ENCODE measurements at places on chromosomes 4 and X. TPM values are rescaled to one million over a fixed set of nuclear protein-coding genes. Genes with fewer than 3 reads are reported as not detected.
A peak's percentile ranks its signal among the peaks of the same experiment; 100 is the strongest.

DNA sequence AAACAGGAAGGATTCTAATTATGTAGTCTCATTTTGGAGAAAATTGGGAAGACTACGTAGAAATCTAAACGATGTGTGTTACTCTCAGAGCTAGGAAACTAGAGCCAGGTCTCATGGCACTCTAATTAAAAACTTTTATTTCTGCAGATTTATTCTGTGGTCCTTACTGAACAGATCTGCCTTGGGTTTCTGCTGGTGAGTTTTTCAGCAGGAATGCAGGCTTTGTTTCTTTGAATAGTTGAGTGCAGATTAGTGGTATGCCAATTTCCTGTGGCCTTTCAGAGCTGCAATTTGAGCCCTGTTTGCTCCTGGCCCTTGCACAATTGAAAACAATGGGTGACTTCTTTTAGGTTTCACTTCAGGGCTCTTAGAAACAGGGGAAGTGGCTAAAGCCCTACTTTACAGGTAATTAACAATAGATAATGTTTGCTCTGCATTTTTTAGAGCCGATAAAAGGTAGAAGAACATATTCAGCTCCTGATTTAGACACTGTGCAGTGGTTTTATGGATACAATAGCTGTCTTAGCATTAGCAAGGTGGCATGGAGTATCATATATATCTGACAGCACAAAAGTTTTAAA, 21.8 kb downstream of the SPRY1 start:
- no peak for DNase-seq

GRCh38 chrX:19707246-19707871, 180.0 kb downstream of the SH3KBP1 start:
- no peak for DNase-seq

ATG4A gene
- total RNA-seq, result 18.0 TPM

CEP135 gene
- 2.4 TPM for total RNA-seq

DNA sequence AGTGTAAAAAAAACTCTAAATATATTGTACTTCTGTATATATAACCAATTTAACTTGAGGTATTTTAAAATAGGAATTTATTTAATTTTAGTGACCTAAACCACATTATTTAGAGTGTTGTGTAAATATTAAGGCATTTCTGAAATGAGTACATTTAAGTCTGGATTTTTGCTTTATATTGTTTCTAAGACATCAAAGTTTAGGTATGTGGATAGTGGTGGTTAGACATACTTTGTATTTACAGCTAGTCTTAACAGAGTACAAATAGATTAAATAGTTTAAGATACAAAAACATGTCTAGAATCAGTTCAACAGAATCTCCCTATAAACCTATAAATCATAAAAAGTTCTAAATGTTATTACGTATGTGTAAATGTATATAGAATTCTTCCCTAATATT, 588.5 kb downstream of the TRIML1 start:
- DNase-seq, result no peak

DNA sequence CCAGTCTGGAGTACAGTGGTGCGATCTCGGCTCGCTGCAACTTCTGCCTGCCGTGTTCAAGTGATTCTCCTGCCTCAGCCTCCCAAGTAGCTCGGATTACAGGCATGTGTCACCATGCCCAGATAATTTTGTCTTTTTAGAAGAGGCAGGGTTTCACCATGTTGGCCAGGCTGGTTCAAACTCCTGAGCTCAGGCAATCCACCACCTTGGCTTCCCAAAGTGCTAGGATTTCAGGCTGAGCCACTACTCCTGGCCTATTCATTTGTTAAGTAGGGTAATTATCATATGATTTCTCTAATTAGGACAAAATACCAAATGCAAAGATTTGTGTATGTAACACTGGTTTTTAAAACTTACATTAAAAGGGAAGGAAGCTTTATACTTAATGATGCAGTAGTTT, 137.8 kb downstream of the GPM6A start:
- no peak for DNase-seq

GIMD1 gene
- not detected for total RNA-seq

DSPP gene
- not detected for total RNA-seq

CCNB3 gene
- 0.24 TPM for total RNA-seq

DNA sequence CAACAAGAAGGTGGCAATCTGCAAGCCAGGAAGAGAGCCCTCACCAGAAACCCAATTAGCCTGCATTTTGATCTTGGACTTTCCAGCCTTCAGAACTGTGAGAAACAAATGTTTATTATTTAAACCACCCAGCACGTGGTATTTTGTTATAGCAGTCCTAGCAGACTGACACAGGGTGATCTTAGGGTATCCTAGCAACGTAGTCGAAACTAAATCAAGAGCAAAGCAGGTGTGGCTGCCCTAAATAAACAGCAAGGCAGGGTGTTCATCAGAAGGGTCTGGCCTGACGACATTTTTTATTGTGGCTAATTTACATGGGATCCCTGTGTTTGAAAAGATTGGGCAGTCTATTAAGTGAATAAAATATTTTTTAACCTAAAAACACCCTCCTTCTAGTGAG, 198.8 kb downstream of the VEGFC start:
- no peak for DNase-seq

DNA sequence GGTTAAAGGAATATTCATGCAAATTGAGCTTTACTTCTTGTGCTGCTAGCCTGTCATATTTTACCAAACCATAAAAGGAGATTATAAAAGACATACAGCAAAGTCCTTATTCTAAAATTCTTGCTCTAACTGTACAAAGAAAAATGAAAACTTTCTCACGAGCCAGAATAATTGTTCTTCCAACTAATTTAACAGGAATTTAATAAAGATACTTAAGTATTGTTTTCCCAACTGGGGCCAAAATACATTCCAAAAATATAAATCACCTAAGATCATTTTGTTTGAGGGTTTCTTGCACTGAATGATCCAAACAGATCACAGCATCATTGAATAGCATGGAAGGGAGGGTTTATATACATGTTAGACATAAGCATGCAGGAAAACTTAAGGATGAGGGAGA, 127.1 kb upstream of the PCDH18 start:
- DNase-seq, result no peak

DNA sequence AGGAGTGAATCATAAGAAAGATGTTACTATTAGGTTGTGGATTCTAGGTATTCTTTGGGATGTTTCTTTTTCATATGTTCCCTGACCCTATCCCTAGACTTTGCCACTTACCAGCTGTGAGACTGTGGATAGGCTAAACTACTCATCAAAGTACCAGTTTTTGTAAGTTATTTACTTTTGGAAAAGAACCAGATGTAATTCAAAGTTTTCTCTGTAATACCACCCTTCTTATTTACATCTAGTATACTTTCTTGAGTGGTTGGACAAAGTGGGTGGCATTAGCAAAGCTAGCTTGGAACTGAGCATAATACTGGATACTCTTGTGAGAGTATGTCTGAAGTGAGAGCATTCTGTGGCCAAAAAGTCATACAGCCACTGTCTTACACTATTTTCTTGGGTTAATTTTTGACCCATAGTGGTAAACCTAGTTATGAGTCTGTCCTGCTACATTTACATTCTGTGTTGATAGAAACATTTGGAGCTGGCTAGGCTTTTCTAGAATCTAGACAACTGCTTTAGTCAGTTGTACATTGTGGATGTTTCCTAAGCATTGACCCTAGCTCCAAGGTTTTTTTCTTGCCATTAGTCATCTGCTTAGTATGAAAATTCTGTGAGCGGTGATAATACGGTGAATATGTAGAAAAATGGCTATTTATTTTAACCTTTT, 41.7 kb downstream of the KDM6A start:
- no peak for DNase-seq

TMEM150C gene
- total RNA-seq, result 13.3 TPM

DNA sequence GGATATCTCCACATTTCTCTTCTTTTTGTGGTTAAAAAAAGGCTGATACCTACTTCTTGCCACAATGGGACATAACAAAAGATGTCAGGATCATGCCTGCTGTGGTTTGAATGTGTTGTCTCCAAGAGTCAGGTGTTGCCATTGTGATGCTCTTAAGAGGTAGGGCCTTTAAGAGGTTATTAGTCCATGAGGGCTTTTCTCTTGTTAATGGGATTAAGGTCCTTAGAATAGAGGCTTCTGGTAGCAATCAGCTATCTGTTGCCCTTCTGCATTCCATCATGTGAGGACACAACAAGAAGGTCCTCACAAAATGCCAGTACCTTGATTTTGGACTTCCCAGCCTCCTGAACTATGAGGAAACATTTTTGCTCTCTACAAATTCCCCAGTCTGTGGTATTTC, 191.4 kb downstream of the GBA3 start:
- DNase-seq, result no peak

LAMP2 gene
- 60.5 TPM for total RNA-seq

PRSS48 gene
- total RNA-seq, result not detected

LAGE3 gene
- total RNA-seq, result 22.4 TPM

PNMA6E gene
- total RNA-seq, result not detected

GRCh38 chr4:7014815-7015214, 28.4 kb upstream of the TADA2B start:
- DNase-seq, result no peak

NOX1 gene
- not detected for total RNA-seq

NLRP2B gene
- total RNA-seq, result not detected

- no peak for DNase-seq
Observed at GRCh38 chr4:155530857-155531256, 135.8 kb upstream of the GUCY1A1 start.

SPANXN4 gene
- not detected for total RNA-seq

DNA sequence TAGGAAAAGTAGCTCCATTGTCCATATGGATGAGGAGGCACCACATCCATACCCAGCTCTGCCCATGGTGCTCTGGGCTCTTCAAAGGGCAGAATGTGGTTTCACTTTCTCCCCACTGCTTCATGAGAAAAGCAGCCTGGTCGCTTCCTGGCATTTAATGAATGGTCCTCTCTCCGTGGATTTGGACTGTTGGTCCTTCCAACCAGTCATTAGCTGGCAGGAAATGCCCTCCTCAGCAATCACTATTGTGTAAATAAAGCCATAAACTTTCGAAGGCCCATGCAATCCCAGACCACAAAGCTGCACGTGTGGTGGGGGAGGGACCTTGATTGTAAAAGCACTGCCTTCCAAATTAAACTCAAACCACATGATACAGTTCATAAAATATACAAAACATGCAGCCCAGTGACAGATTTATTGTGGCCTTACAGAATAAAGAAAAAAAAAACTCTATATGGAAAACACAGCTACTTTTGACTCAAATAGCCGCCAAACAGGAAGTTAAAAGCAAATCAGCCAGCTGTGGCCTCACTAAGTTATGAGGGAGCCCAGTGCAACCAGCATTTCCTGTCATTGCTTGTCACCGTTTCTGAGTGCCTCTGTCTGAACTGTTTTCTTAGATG, 8.1 kb downstream of the MBNL3 start:
- no peak for DNase-seq

RAB33A gene
- 1.5 TPM for total RNA-seq

DNA sequence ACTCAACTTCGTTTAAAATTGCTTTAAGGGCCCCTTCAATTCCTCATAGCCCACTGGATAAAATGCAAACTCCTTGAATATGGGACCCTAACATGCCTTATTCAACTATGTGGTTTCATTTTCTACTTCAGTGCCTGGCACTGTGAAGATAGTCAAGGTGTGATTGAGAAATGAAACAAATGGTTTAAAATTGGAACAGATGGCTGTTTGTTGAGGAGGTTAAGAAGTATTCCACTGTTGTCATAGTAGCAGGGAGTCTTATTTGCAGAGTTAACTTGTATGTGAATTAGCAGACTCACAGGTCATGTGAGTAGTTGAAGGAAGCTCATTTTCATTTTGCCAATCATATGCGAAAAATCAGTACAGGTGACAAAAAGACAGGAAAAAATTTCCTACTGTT, 593.3 kb downstream of the KCTD8 start:
- no peak for DNase-seq

GRCh38 chr4:176945334-176945733, 152.6 kb upstream of the VEGFC start:
- DNase-seq, result no peak

GRCh38 chr4:6840062-6840976, 57.8 kb downstream of the KIAA0232 start:
- peak; percentile 45 for DNase-seq

XG gene
- 0.55 TPM for total RNA-seq

GRCh38 chr4:145280541-145280940, 100.2 kb upstream of the OTUD4 start:
- no peak for DNase-seq

MMRN1 gene
- 2.1 TPM for total RNA-seq

ZMAT1 gene
- 6.3 TPM for total RNA-seq

GRCh38 chrX:77415161-77415560, 32.0 kb upstream of the FGF16 start:
- DNase-seq, result no peak

DNA sequence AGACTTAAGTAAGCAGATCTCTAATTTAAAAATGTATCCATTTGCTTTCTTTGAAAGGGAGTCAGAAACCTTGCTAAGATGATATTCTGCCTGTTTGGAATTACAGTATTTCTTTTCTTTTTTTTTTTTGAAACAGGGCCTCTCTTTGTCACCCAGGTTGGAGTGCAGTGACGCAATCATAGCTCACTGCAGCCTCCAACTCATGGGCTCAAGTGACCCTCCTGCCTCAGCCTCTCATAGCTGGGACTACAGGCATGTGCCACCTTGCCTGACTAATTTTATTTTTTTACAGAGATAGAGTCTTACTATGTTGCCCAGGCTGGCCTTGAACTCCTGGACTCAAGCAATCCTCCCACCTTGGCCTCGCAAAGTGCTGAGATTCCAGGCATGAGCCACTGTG, 40.0 kb downstream of the ANAPC4 start:
- DNase-seq, result no peak

DNA sequence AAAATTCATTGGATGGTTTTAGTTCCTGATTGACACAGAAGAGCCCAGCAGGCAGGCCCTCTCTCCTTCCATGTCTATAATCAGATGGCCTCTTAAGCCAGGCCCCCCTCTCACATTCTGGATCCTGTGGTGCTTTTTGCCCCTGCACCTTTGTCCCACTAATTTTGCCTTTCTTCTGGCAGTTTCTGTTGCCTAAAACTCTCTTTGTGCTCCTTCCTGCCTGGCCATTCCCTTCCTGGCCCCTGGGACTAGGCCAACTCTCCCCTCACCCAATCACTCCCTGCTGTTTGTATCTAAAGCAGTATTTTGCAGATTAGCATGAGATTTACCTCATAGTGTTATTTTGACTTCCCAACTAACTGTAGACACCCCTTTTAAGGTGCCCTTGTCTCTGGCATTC, 42.7 kb upstream of the DDX3X start:
- no peak for DNase-seq

DNA sequence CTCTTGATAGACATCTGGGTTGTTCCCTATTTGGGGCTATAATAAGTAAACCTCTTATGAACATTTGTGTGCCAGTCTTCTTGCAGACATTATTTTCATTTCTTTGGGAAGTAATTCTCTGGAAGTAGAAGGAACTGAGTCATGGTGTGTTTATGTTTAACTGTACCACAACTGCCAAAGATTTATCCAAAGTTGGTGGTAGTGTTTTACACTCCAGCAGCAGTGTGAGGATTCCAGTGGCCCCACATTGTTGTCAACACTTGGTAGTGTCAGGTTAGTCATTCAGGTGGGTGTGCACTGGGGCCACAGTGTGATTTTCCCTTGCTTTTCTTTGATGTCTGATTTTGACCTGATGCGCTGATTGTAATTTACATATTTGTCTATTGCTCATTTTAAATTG, 5.0 kb upstream of the UVSSA start:
- DNase-seq, result no peak

- DNase-seq, result no peak
Observed at GRCh38 chr4:132108784-132109183, 1040.3 kb upstream of the PCDH10 start.

EVC2 gene
- 1.8 TPM for total RNA-seq

- no peak for DNase-seq
Observed at GRCh38 chr4:6469898-6470501, 2.4 kb downstream of the PPP2R2C start.

All from heart left ventricle (tissue), 16 donors.